ENCODE measurements at places on chromosomes 13 and 19.

GRCh38 chr13:52642131-52642530 is at the start of gene HNRNPA1L2:
TSS of gene HNRNPA1L2 (plus strand) at chr13:52642431. CDS start at chr13:52642493, 62 bp downstream.
- DNase-seq, result no peak

DNA sequence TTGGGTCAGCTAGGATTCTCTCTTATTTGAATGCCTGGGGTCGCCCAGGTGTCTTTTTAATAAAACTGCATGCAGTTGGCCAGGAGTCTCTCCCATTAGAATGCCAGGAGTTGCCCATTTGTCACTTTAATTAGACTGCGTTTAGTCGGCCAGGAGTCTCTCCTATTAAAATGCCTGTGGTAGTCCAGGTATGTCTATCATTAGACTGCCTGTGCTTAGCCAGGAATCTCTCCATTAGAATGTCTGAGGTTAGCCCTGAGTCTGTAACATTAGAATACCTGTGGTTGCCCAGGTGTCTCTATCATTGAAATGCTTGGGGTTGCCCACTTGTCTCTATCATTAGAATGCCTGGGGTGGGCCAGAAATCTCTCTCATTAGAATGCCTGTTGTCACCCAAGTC is 1470.9 kb downstream of the UQCRFS1 start:
- no peak for DNase-seq

DNA sequence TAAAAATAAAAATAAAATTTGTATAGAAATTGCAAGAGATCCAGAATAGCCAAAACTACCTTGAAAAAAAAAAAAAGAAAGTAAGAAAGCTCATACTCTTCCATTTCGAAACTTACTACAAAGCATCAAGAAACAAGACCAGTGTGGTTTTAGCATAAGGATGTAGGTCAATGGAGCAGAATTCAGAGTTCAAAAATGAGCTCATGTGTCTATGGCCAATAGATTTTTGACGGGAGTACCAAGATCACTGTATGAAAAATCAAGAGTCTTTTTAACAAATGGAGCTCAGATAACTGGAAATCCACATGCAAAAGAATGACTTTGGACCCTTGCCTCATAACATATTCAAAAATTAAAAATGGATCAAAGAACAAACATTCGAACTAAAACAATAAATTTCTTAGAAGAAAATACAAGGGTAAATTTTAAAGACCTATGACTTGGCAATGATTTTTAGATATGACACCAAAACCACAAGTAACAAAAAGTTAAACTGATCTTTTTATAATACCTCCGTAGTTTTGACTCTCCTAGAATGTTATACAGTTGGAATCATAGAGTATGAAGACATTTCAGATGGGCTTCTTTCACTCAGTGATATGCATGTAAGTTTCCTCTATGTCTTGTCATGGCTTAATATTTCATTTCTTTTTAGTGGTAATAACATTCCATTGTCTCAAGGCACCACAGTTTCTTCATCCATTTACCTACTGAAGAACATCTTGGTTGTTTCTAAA is 43.2 kb downstream of the KLF12 start:
- peak; percentile 31 for DNase-seq

DNA sequence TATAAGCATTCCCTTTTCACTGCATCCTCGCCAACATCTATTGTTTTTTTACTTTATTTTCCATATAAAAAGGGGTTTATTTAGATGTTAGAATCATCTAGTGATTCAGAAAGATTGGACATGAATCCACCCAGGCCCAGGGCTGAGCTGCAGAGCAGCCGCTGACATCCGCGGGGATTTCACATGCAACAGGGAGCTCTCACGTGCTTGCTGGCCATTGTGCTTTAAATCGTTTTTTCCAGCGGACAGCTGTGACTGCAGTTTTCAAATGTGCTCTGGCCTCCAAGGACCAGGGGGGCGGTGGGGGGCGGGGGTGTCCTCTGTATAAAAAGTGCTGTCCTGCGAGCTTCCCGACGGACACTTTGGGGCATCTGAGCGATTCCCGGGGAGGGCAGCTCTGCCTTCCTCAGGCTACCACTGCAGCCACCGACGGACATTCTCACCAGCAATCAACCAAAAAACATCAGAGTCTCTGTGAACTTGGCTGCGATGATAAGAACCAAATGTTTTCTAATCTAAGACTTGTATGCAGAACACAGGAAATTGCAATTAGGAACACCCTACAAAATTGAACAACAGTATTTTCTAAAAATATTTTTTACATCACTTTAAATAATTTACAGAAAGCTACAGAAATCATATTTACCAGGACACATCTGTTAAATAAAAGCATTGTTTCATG is 12.6 kb downstream of the RB1 start:
- no peak for DNase-seq

DNA sequence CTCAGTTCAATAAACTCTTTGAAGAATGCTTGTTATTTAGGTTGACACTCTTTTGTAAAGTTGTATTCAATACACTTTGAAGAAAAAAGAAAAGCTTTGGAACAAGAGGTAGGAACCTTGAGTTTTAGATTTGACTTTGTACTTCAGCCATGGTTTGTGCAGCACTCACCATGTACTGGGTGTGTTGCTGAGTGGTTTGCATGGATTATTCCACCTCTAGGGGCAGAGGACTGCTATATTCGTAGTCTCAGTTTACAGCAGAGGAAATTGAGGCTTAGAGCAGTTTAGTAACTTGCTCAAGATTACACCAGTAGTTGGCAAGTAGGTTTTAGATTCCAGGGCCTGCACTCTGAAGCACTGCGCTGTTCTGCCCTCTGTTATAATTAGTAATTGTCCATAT is 68.8 kb downstream of the DNAJC3 start:
- DNase-seq, result no peak

DNA sequence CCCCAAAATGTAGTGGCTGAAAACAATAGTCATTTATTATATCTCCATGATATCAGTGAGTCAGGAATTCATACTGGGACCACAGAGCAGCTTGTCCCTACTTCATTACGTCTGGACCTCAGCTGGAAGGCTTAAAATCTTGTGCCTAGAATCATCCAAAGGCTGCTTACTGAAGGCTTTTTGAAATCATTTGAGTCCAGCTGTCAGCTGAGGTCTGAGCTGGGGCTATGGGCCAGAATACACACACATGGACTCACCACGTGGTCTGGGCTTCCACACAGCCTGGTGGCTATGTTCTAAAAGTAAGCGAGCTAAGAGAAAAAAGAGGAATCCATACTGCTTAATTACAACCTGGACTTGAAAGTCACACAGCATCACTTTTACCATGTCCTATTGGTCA is 209.2 kb downstream of the KCTD12 start:
- DNase-seq, result no peak

- no peak for DNase-seq
Measured at GRCh38 chr19:16654140-16654539, 5.8 kb downstream of the SMIM7 start.

DNA sequence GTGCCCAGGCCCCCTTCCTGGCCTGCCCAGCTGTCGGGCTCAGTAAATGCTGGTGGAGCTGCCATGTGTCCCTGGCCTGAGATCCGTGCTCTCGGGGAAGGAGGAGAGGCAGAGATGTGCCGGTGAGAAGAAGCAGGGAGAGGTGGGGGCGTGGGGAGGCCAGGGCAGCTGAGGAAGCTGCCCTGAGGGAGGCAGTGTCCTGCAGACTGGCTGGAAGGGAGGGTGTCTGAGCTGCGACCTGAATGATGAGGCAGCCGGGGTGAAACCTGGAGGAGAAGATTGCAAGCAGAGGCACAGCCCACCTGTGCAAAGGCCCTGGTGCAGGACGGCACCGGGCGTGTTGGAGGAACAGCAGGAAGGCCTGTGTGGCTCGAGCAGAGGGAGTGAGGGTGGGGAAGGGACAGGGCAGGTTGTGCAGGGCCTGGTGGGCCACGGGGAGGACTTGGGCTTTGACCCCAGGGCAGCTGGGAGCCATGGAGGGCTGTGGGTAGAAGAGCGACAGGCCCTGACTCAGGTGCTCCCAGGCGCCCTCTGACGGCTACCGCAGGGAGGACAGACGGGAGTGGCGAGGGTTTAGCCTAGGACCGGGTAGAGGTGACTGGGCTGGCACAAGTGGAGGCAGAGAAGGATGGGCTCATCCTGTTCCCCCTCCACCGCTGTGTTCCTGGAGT is 14.0 kb upstream of the CELF5 start:
- peak; percentile 64 for DNase-seq

DNA sequence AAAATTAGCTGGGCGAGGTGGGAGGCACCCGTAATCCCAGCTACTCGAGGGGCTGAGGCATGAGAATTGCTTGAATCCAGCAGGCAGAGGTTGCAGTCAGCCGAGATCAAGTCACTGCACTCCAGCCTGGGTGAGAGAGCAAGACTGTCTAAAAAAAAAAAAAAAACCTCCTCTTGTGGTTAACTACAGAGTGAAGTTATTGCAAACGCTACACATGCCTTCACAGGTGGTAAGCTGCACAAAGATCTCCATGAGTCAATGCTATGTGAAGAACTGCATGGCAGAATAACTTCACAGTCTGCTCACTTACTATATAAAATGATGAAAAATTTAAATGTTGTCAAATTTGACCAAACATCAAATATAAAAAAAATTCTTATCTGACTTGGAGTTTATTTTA is 436.8 kb downstream of the FGF14 start:
- DNase-seq, result no peak

DNA sequence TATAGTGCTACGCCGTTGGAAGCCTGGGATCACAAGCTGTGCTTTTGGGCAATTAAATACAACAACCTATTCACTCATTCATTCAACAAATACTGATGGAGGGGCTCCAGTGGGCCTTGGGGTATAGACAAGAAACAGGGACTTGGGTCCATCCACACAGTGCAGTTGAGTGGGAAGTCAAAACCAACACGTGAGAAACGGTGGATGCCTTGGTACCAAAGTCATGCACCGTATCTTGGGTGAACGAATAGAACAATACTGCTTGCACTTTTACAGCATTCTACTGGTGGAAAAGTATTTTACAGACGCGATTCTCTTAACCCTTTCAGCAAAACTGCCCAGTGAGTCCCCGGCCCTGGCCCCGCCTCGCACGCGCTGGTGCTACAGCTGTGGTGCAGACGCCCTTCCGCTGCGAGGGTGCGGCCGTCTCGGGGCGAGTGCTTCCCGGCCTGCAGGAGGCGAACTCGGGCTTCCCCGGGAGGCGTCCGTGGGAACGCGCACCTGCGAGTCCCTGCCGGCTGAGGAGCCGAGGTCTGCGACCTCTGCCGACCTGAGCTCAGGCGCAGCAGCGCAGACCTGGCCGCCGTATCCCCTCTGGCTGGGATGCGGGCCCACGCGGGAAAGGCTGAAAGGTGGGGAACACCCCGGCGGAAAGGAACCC is 8.3 kb downstream of the TNFRSF19 start:
- peak; percentile 65 for DNase-seq

DNA sequence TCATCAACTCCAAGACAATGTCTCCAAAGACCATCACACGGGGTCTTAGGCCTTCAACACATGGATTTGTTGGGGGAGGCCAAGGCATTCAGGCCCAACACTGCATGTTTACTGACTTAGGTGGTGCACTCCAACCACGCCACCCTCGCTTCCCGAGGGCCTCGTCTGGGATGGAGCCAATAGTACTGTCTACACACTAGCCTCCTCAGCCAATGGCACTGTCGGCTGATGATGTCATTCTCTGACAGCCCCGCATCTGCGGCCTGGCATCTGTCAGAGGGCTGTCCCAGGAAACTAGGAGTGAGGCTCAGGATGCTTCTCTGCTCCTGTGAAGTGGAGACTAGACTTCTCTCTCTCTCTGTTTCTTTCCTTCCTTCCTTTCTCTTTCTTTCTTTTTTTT is 96.6 kb downstream of the TEX26 start:
- DNase-seq, result no peak

- no peak for DNase-seq
Measured at GRCh38 chr13:93309886-93310523, 83.4 kb downstream of the GPC6 start.

DNA sequence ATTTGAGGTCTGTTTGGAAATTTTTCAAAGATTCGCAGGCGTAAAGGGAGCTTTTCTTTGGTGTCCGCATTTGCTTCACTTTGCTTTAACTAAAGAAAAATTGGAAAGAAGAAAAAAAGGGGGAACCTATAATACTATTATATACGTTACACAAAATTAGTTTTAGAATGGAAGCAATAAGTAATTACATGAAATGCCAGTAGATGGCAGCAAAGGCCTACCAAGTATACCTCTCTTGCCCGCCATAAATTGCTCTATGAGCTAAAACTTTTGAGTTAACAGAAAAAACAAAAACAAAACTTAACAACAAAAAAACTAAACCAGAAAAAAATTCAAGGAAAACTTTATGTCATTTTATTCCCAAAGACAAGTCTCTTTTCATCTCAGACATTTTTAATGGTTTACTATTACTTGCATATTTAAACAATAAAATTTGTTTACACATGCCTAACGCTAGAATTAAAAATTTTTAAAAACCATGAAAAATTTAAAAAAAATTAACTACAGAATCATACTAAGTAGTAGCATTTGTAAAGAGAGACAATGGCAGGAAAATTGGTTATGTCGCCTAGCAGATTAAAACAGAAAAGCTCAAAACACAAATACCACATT is 271.4 kb downstream of the NALCN start:
- DNase-seq, result peak; percentile 48

DNA sequence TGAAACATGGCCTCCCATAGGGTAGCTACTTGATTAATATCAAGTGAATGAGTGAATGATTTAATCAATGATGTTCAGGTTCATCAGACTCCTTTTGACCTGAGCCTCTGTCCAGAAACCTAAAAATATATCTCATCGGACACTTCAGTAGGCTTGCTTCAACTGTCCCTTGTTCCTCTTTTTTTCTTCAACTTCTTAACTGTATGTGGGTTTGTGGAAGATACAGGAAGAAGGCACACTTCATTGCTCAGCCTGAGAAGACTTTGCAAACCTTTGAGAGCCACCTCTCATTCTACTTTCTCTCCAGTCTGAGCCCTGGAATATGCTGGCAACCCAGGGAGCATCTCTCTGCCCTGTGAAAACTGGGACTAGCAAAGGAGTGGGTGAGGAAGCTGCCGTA is 557.0 kb downstream of the FGF9 start:
- no peak for DNase-seq

DNA sequence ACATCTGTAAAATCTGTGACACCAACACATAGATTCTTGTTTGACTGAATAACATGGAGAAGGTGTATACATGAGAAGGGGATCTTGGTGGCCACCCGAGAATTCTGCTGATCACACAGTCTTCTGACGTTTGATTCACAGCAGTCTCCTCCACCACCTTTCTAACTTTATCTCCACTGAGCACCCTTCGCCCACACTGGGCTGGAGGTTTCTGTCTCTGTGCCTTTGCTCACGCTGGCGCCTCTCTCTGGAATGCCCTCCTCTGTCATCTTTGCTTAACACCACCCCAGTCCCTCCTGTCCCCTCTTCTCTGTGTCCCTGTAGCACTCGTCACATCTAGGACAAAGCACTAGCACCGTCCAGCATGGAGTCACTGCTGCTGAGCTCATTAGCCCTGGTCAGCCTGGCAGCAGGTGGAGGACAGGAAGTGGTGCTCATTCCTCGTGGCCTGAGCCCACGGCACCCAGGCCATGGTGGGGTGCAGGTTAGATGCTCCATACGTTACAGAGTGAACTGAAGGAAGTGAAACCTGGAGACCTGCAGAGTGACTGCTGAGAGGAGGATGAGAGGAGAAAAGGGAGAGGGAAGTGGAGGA is 384.6 kb downstream of the UQCRFS1 start:
- DNase-seq, result no peak

- DNase-seq, result no peak
Measured at GRCh38 chr19:15238639-15239155, 6.4 kb upstream of the EPHX3 start.

- DNase-seq, result no peak
Measured at GRCh38 chr13:24630851-24631620, 49.2 kb upstream of the ATP12A start.
